ENCODE measurements at places on chromosomes 6 and 20. TPM values are rescaled to one million over a fixed set of nuclear protein-coding genes. Genes with fewer than 3 reads are reported as not detected.
A peak's percentile ranks its signal among the peaks of the same experiment; 100 is the strongest.

- H3K4me1 ChIP-seq, result no peaks in the 10 kb centered on the region
- no peak overlapping the region for H3K27ac ChIP-seq
- peaks cover 8% of the 10 kb centered on the region for H3K27me3 ChIP-seq
- H3K36me3 ChIP-seq, result no peaks in the 10 kb centered on the region
- H3K4me3 ChIP-seq, result no peak overlapping the region
These were observed 13.9 kb downstream of the KCNK15 start for GRCh38 chr20:44759595-44759994.

DNA sequence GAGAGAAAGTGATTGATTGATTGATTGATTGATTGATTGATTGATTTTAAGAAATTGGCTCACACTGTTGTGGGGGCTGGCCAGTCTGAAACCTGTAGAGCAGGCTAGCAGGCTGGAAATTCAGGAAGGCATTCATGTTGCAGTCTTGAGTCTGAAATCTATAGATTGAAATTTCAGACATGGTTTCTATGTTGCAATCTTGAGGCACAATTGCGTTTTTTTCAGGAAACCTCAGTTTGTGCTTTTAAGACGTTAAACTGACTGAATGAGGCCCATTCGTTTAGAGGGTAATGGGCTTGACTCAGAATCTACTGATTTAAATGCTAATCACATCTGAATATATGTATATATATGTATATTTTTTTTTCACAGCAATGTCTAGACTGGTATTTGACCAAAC, 106.3 kb downstream of the STXBP5 start:
- H3K27ac ChIP-seq, result no peak overlapping the region
- no peaks in the 10 kb centered on the region for H3K27me3 ChIP-seq
- DNase-seq, result no peak
- peaks cover 12% of the 10 kb centered on the region for H3K36me3 ChIP-seq

- H3K4me3 ChIP-seq, result no peak overlapping the region
- no peaks in the 10 kb centered on the region for H3K36me3 ChIP-seq
- H3K4me1 ChIP-seq, result no peaks in the 10 kb centered on the region
- H3K27me3 ChIP-seq, result peaks cover 11% of the 10 kb centered on the region
These were observed 204.5 kb upstream of the CDH4 start for GRCh38 chr20:61047515-61047914.

- no peak overlapping the region for H3K4me3 ChIP-seq
- no peaks in the 10 kb centered on the region for H3K27me3 ChIP-seq
These were observed 16.2 kb downstream of the ADGRB3 start for GRCh38 chr6:68651011-68651985.

DNA sequence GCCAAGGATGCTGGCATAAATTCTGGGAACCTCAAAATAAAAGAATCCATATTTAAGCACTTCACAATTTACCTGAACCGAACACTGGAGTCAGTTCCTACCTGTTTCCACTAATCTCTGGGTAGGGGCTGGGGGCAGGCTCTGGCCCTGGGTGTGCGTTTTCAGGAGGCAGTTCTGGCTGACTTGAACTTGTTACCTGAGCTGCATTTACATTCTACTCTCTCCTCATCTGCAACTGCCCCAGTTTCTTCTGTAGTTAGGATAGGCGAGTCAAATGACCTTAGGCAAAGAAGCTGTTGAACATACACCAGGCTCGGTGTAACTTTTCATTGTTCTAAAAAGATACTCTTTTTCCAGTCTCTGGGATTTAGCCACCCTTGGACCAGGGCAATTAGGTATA, 13.2 kb downstream of the CARMIL1 start:
- H3K4me1 ChIP-seq, result peaks cover 52% of the 10 kb centered on the region
- no peak for DNase-seq
- peaks cover 3% of the 10 kb centered on the region for H3K36me3 ChIP-seq
- H3K27me3 ChIP-seq, result no peaks in the 10 kb centered on the region
- no peak overlapping the region for H3K27ac ChIP-seq

DNA sequence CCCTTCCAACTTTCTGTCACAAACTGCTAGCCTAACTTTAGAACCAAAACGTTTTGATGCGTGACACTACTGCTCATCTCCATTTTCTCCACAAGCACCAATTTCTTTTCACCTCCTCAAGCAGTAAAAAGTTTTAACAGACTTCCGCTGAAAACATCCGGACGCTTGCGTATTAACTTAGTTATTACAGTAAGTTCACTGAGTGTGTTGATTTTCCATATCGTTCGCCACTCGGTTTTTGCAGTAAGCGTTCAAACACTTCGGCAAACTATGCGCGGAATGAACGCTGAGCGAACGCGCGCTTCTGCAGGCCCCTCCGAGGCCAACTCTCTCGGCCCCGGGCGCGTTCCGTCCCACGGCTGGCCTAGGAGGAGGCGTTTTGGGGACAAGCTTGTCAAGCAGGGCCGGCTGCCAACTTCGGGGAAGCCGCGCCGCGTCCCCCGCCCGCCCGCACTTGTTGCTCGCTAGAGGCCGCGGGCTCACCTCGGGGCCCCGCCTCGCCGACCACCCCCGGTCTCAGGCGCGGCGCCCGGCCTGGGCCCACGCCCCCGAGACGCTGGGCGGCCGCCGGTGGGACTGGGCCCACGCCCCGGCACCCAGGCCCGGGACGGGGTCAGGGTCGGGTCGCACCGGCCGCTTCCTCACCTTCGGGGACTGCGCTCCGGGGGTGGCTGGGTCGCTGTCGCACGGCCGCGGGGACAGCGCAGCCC, 945 bp downstream of the PHF10 start:
- peaks cover 42% of the 10 kb centered on the region for H3K4me1 ChIP-seq
- no peaks in the 10 kb centered on the region for H3K27me3 ChIP-seq
- peak overlapping the region; percentile 88 for H3K4me3 ChIP-seq
- DNase-seq, result peak; percentile 45
- peak overlapping the region; percentile 94 for H3K27ac ChIP-seq

ATP6V1G2 gene
- 1.5 TPM for total RNA-seq

EDN3 gene
- 3.6 TPM for total RNA-seq

DNA sequence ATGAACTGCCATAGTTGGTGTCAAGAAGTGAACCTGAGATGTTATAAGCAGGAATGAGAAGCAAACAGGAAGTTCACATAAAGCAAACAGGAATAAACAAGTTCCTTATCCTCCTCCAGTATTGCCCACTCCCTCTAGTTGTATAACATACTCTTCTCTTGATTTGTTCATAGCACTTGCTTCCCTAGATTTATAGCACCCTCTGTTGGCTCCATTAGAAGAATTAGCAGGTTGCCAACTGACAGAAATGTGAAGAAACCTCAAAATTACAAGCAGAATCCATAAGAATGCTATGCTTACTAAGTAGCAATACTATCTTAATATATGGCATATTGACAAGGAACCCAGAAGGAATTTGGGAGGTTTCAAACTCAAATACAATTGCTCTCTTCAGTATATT, 195.4 kb downstream of the TBX18 start:
- no peaks in the 10 kb centered on the region for H3K27me3 ChIP-seq
- H3K4me1 ChIP-seq, result no peaks in the 10 kb centered on the region
- H3K27ac ChIP-seq, result no peak overlapping the region
- H3K36me3 ChIP-seq, result no peaks in the 10 kb centered on the region

- peaks cover 28% of the 10 kb centered on the region for H3K4me1 ChIP-seq
- no peak for DNase-seq
- peak overlapping the region; percentile 90 for H3K27ac ChIP-seq
- H3K27me3 ChIP-seq, result no peaks in the 10 kb centered on the region
- H3K36me3 ChIP-seq, result no peaks in the 10 kb centered on the region
- H3K4me3 ChIP-seq, result no peak overlapping the region
These were observed 14.6 kb downstream of the GCLC start for GRCh38 chr6:53530346-53530745.
